ENCODE measurements at places on chromosomes 5 and 9.

GRCh38 chr5:68740226-68740910, 353.4 kb upstream of the SLC30A5 start:
- DNase-seq, result no peak

- DNase-seq, result no peak
These were observed 84.6 kb upstream of the SMIM15 start for GRCh38 chr5:61246768-61247307.

DNA sequence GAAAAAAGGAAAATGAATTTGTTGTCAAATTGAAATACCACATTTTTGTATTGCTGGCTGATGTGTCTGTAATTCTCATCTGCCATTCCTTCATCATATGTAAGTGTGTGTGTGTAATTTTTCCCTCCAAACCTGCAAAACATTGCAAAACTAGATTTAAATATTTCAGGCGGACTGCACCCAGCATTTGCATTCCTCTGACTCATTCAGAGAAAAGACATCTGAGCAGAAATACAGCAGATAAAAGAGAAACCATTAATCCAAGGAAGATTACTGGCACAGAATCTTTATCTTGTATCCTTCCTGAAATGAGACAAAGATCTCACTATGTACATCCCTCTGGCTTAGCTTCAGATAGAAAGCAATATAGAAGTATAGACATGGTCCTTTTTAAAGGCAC, 275.3 kb downstream of the TMEM38B start:
- no peak for DNase-seq

- DNase-seq, result no peak
These were observed 12.6 kb upstream of the SEMA5A start for GRCh38 chr5:9558319-9558965.

Measured in stimulated activated CD4-positive, alpha-beta T cell treated with anti-CD3 and anti-CD28 coated beads, Interleukin-1b, Interleukin-23, amount 100 ng/mL, for 24 hours (primary cell).